ENCODE measurements at places on chromosomes 2 and 18.

DNA sequence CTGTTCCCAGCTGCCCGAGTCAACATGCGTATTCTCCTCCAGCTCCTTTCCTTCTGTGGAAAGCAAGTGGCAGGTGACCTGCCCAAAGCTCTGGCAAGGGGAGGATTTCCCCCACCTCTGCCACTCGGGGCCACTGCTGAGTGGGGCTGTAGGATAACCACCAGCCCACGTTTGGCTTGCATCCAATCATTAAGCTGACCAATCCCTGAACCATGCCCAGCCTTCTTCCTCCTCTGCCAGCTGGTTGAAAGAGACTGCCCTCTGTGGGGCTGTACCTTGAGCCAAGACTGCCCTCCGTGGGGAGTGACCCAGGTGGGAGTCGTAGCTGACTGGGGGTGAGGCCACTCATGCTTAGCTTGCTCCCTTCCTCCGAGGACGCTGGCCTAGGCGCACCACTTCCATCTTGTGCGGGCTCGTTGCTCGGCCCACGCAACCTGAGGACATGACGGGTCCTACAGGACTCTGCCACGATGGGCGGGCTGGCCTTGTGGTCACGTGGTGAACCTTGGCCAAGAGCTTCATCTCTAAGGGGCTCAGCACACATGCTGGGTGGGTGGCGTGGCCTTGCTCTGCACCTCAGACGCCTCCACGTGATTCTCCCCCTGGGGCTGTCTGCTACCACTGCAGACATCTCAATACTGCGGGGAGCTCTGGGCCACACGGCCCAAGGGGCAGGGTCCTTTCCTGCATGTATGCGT is 112.1 kb downstream of the NDUFA10 start:
- DNase-seq, result no peak

- DNase-seq, result no peak
Measured at GRCh38 chr2:33084433-33084832, 137.7 kb downstream of the LTBP1 start.

DNA sequence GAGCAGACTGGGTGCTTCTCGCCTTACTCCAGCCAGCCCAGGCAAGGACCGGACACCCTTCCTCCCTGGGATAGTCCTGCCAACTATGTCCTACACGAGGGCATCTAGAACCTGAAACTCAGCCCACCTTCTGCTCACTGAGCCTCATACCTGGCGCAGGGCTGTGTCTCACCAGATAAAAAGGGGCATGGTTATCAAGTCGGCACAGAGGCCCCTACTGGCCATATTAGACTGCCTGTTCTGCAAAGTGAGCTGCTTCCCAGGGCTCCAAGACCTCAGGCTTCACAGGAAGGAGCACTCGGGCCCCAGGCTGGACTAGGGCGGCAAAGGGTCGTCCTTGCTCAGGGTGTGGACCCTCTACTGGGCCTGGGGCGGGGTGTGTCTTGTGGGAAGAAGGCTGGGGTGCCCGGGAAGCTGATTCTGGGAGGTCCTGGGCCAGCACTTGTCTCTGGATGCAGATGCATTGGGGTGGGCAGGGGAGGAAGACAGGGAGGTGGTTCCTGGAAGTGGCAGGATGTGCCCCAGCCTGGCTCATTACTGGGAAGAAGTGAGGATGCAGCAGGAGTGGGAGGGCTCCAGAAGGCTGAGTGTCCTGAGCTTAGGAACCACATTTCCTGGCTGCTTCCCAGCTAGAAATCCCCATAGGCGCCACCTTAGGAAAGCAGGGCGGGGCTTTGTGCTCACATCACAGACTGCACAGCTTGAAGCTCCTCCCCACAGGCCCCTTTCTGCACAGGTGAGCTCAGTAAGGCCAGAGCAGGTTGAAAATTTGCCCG is 19.6 kb downstream of the EHD3 start:
- no peak for DNase-seq

DNA sequence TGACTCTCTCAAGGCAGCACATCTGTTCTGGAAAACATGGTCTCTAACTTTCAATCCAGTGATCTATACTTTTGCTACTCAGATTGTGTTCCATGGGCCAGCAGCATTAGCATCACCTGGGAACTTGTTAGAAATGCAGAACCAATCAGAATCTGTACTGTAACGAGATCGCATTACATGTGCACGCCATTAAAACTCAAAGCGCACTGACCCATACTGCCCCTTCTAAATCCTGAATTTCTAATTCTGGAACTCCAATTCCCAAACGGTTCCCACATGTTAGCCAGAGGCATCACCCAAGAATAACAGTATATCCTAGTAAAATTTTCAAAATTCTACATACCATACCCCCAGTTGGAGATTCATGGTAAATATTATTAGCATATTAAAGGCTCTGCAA is 10.5 kb upstream of the DCTN1 start:
- DNase-seq, result no peak

- no peak for DNase-seq
Measured at GRCh38 chr2:67067656-67068055, 329.5 kb upstream of the ETAA1 start.

Measured in hematopoietic multipotent progenitor cell treated with erythropoietin and hydrocortisone succinate and interleukin-3 and kit ligand, for 17 days (in vitro differentiated cells).